Stimulated activated CD8-positive, alpha-beta memory T cell treated with anti-CD3 and anti-CD28 coated beads, Interleukin-4, amount 100 ng/mL, for 4 hours (primary cell): ENCODE measurements at places on chromosomes 3 and 15.

GRCh38 chr3:85384372-85384771 lies 425.6 kb downstream of the CADM2 start:
- DNase-seq = no peak

- DNase-seq = no peak
Observed at GRCh38 chr15:74726774-74727164, 1.4 kb upstream of the CYP1A1 start.

DNA sequence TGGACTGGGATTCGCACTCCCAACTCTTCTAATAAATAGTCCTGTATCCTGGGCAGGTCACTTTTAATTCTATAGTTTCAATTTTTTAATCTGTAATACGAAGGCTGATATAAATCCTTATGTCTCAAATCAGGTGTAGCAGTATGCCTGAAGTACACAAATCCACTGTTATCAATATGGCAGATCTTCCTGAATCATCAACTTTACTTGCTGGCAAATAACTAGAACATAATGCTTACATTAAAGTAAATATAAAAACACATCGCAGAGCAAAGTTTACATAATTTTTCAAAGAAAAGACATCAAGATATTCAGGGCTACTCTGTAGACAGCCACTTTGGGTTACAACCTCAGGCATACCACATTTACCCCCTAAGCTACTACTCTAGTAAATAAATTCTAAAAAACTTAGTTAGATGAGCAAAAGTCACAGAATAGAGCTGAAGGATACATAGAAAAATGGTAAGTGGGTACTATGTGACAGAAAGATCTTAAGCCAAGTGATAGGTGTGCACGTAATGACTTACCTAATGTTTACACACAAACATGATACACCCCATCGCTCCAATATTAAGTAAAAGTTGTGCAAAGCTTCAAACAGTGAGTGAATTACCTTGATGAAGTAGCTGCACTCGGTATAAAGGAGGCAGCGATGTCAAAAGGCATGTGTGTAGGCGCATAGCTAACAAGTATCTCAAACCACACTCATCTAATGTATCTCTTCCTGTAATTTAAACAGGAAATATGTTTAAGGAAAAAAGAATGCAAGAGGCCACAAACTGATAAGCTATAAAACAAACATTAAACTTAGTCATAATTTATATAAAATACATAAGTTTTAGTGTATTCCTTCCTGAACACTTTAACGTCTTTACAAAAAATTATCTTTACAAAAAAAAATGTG lies 127.9 kb downstream of the DMXL2 start:
- no peak for DNase-seq

DNA sequence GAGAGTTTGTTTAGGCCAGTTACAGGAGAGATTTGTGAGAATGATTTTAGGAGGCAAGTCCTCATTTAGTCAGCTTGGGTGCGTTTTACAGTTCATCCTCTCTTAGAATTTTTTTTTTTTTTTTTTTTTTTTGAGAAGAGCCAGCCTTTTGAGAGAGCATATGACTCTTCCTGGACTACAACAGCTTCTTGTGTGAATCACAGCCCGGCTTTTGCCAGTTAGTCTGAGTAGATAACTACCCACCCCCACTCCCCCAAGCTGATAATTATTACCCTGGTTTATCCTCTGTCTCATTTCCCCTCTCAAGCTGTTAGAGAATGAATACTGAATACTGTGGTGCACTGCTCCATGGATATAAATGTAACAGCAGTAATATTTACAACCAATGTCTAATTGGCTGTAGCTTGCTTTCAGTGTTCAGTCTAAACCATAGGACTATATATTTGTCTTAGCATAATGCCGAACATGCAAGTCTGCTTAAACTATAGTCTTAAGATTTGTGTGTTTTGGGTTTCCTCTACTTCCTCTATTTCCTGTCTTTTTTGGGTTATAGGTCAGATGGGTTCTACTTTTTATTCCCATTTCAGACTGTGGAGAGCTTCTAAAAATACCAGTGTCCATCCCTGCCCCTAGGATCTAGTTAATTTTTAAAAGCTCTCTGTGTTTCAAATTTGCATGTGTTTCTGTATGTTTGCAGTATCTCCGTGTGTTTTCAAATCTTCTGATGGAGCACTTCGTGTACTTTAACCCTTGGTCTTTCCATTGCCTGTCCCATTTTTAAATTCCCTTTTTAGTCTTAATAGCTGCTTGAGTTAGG lies 8.0 kb downstream of the CHD2 start:
- no peak for DNase-seq

DNA sequence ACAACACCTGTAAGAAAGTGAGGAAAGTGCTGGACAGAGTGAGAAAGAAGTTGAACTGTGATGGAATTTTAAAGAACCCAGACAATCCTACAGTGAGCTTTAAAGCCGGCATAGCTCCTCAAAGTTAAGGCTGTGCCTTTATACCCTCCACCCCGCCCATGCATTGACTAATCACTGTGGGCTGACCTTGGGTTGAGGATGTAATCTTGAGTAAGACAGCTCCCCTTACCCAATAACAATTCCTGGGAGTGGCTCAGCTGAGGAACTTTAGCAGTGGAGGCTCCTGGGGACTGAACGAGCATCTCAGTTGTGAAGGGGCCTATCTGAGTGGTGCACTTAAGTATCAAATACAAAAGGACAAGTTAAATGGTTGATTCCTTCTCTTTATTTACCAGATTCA lies 35.7 kb upstream of the ZNF770 start:
- no peak for DNase-seq

GRCh38 chr3:78967061-78967460 lies 800.7 kb downstream of the ROBO1 start:
- DNase-seq = no peak

DNA sequence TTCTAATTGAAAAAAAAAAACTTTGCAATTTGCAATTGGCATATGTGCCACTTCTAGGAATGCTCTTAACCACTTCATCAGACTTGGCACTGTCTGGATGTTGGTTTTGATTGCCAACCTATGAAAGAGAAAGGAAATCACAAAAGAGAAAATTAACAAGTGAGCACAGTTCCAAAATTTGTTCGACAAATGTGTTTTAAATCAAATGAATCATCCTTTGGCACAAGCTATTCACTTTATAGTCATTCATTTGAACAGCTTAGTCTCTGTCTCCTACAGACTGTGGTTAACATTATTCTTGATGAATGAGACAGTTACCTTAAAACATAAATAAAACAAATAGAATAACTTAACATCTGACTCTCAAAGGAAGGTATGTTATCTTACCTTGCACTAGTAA lies 265.0 kb downstream of the EPHA3 start:
- DNase-seq = no peak

- peak; percentile 17 for DNase-seq
Observed at GRCh38 chr3:128322030-128323022, 144.4 kb downstream of the DNAJB8 start.

DNA sequence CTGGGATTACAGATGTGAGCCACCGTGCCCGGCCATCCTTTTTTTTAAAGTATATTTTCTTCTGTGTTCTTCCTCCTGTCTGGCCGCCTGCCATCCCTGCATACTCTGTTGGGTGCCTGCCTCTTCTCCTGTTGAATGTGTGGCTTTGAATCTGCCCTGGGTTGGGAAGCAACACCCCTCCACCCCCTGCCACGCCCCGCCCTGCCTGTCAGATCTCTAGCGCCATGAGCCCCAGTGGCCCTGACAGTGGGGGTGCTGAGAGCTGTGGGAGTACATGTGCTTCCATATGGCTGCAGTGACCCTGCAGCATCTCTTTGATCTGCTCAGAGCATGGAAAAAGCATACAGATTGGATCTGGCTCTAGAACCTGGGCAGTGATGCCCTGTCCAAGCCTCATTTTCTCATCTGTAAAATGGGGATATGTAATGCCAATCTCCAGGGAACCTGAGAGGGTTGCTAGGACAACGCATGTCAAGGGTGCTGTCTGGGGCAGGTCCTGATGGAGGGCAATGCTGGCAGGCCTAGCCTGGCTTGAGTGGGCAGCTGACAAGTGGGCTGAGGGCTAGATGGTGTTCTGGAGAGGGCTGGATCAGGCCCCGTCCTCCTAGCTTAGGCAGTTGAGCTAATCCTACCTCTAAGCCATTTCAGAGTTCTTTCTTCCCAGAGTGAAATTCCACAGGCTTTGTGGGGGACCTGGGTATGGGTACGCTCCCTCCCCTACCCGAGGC lies 23.9 kb downstream of the CCDC13 start:
- DNase-seq = no peak

GRCh38 chr3:123432832-123433523 lies 15.9 kb downstream of the ADCY5 start:
- no peak for DNase-seq

DNA sequence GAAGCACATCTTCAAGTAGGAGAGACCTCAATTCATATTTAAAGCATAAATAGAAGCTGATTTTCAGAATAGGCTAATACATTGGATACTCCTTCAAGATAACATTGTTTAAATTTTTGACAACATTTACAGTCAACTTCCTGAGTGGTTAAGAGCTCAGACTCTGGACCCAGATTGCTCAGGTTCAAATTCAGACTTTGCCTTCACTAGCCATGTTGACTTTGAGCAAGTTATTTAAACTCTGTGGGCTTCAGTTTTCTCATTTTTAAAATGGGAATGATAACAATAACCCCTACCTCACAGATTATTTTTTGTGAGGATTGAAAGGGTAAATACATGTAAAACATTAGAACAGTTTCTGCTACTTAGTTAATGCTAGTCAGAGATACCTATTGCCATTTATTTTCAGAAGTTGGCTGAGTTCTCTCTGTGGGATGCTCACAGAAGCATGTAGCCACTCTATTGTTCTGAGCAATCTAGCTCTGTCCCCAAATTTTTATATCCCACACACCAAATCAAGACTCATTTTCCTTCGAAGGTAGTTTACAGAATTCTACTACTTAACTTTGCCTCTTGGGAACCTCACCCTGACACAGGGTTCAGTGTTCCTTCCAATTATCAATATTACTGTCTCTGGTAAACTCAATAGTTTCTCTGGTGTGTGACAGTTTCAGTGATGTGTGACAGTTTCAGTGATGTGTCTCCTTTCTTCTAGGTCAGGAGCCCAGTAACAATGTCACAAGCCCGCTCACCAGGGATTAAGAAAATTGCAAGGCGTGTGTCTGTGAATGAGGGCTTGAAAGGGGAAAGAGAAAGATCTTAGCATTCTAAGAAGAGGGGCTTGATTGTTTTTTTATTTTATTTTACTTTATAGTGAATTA lies 79.4 kb upstream of the OSTN start:
- no peak for DNase-seq

GRCh38 chr3:109132801-109133473 lies 3.6 kb upstream of the C3orf85 start:
- no peak for DNase-seq

GRCh38 chr3:34396288-34396687 lies 597.9 kb downstream of the PDCD6IP start:
- DNase-seq = no peak

DNA sequence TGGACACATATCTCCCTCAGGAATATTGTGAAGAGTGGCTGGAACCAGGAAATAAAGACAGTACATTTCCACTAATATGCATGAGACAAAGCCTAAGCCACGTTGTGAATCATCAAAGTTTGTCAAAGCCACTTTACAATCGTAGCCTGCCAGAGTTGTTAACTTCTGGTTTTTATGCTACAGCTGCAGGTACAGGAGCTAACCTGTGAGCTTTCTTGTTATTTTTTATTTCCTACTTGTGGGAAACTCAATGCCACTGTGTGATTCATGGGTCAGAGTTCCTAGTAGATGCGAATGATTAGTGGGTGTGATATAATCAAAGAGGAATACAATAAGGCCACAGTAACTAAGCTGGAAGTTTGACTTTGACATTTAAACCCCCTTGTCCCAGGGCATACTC lies 44.4 kb upstream of the TEX9 start:
- DNase-seq = no peak

DNA sequence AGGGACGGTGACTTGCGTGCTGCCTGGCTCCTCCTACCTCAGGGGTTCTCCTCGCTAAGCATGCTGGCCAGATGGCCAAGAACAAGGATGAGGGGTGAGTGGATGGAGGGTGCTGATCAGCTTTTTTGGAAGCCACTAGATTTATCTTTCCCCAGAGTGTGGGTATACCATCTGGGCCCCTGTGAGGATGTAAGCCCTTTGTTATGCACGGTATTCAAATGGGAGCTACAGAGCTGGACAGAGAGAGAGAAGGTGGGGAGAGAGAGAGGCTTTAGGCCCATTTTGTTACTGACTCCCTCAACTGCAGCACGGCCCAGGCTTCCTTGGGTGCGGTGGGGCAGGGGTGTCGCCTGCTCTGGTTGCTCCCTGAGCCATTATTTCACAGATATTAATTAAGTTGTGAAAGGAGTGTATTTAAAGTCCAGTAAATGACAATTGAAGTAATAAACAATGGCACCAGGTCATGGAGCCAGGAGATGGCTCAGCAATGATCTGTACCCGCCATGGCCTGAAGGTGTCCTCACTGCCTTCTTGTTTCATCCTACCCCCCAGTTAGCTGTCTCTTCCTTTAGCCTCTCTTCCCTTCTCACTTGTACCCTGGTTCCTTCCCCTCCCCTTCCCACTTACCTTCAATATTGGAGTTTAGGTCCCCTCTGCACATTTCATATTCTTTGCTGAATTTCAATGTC lies 158.0 kb downstream of the CLSTN2 start:
- no peak for DNase-seq

- DNase-seq = no peak
Observed at GRCh38 chr3:116429479-116430269, 15.6 kb downstream of the LSAMP start.
